ENCODE measurements at places on chromosomes 12 and 14. TPM values are rescaled to one million over a fixed set of nuclear protein-coding genes. Genes with fewer than 3 reads are reported as not detected.

ASIC1 gene
- total RNA-seq = 0.99 TPM

LRRC43 gene
- total RNA-seq = 2.3 TPM

GRCh38 chr12:73817161-73817560 lies 720.5 kb upstream of the ATXN7L3B start:
- H3K36me3 ChIP-seq = no peaks in the 10 kb centered on the region
- DNase-seq = no peak
- H3K27me3 ChIP-seq = no peaks in the 10 kb centered on the region

APOF gene
- total RNA-seq = not detected

RIMBP2 gene
- total RNA-seq = 7.3 TPM

DNA sequence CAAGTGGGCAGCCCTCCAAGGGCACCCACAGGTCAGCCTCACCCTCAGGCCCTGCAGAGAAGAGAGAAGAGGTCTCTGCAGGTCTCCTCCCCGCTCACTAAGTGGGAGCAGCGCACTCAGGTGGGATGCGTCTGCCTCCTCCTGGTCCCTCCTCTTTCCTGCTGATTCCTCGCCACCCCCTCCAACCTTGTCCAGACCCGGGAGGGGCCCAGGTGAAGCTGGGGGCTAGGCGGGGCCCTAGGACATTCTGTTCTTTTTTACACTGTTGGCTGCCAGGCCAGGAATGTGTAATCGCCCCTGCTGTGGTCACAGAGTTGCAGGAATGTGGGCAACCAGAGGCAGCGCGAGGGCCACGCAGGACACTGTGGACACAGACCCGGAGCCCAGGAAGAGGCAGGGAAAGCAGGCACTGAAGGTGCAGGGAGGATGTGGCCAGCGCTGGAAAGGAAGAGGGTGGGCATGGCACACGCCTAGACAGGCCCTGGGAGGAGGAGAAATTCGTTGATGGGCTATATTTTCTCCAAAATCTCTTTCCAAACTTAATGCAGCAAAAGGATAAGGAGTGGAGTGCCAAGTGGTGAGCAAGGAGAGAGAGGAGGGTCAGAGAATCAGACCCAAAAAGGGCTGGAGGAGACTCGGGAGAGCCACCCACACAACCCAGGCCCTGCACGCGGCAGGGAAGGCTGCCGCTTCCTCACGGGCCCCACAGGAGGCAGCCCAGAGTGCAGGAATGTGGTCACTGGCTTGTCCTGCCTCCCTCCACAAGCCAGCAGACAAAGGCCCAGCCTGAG lies 911 bp upstream of the SCNN1A start:
- H3K36me3 ChIP-seq = no peaks in the 10 kb centered on the region
- peak; percentile 76 for DNase-seq
- H3K27me3 ChIP-seq = no peaks in the 10 kb centered on the region
- no peak overlapping the region for H3K4me3 ChIP-seq
- H3K27ac ChIP-seq = peak overlapping the region; percentile 90

- no peaks in the 10 kb centered on the region for H3K4me1 ChIP-seq
- no peak overlapping the region for H3K27ac ChIP-seq
- no peaks in the 10 kb centered on the region for H3K36me3 ChIP-seq
- DNase-seq = peak; percentile 27
Observed at GRCh38 chr12:118175823-118176447, 40.0 kb downstream of the PEBP1 start.

DNA sequence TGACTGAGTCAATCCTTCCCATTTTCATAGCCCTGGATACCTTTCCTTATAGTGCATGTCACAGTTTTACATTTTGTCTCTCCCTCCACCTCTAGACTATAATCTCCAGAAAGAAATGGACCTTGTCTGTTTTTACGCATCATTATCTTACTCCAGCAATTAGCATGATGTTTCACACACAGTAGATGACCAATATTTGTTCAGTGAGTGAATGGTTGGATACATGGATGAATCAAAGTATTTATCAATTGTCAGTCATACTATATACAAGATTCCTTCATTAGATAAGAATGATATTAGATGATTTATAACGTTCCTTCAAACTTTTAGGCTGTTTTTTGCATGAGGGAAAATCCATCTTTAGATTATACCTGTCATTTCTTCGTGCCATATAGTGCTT lies 61.1 kb downstream of the PTHLH start:
- H3K27me3 ChIP-seq = no peaks in the 10 kb centered on the region
- no peak for DNase-seq
- no peaks in the 10 kb centered on the region for H3K4me1 ChIP-seq
- no peak overlapping the region for H3K4me3 ChIP-seq
- H3K36me3 ChIP-seq = no peaks in the 10 kb centered on the region

DNA sequence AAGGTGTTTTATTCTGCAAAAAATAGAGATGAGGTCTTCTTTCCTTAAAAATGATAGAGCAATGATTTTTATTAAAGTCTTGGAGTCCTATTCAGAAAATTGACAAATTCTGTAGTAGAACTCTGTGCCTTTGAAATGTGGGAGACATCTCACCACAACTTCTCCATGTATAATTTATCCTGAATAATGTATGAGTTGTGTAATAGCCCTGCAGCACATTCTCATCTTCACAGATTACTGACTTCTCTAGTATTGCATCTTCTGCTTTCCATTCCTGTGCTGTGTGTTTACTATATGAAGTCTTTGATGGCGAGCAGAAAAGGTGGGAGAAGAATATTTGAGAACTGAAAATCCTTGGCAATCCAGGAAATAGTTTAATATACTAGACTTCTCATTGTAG lies 255.6 kb downstream of the TTC6 start:
- H3K27ac ChIP-seq = no peak overlapping the region
- no peaks in the 10 kb centered on the region for H3K4me1 ChIP-seq

GARIN6 gene
- total RNA-seq = not detected

GRCh38 chr14:53567236-53567780 lies 389.3 kb downstream of the BMP4 start:
- H3K36me3 ChIP-seq = no peaks in the 10 kb centered on the region
- H3K4me3 ChIP-seq = no peak overlapping the region
- no peak overlapping the region for H3K27ac ChIP-seq
- no peaks in the 10 kb centered on the region for H3K27me3 ChIP-seq

CCND2 gene
- total RNA-seq = 32.2 TPM

- H3K27me3 ChIP-seq = no peaks in the 10 kb centered on the region
- no peak for DNase-seq
- peak overlapping the region; percentile 99 for H3K27ac ChIP-seq
- H3K4me1 ChIP-seq = peaks cover 46% of the 10 kb centered on the region
Observed at GRCh38 chr14:75277815-75278421, 710 bp upstream of the FOS start.

KCNJ8 gene
- 26.2 TPM for total RNA-seq

DNA sequence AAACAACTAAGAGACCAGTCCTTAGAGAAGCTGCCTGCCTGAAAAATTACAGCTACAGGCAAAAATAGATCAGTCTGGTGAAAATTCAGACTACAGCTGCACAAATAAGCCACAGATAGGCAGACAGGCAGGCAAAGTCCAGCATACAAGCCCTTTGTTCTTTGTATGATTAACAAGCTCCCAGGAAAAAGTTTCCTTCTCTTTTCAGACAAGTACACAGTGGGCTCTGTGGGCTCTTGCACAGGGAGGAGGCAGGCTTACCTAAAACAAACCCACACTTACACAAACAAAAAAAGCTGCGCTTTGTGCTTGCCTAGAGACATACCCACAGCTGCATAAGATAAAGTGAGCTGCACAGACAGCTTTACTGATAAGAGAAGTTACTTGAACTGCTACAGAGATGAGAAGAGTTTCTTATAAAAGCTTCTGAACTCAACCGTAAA lies 7.7 kb downstream of the OR6C68 start:
- H3K27ac ChIP-seq = peak overlapping the region; percentile 33
- no peaks in the 10 kb centered on the region for H3K27me3 ChIP-seq
- no peak overlapping the region for H3K4me3 ChIP-seq
- no peak for DNase-seq
- peaks cover 13% of the 10 kb centered on the region for H3K4me1 ChIP-seq

GRCh38 chr14:62179367-62180018 lies 417.3 kb downstream of the SNAPC1 start:
- no peaks in the 10 kb centered on the region for H3K27me3 ChIP-seq
- no peak overlapping the region for H3K27ac ChIP-seq

DNA sequence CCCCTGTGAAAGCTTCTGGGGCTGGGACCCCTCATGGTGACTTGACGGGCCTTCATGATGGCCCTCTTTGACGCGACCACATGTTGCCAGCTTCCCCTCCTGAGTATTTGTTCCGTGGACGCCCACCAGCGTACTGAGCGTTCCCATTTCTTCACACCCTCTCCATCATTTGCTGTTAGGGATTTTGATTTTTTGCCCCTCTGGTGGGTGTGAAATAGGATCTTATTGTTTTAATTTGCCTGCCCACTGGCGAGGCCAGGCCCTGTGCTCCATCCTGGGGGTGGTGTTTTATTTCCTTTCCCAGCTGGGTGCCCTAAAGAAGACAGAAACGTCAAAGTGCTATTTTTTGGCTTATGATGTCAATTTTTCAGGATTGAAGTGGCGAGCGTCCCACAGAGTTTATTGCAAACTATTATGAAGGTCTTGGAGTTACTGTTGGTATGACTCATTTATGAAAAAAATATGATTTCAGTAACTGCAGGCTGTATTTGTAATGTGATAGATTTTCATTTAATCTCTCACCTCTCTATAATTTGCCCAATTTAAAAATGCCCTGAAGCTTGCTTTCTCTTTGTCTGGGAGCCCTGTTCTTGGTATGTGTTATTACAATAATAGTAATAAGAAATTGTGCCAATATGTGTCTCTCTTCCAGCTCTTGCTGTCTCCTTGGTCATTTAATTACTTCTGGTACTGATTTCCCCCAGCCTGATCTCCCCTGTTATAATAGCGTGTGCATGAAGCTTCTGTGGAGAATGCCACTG lies 99.6 kb downstream of the SLC25A47 start:
- no peaks in the 10 kb centered on the region for H3K4me1 ChIP-seq
- no peak overlapping the region for H3K27ac ChIP-seq
- no peaks in the 10 kb centered on the region for H3K36me3 ChIP-seq
- no peak overlapping the region for H3K4me3 ChIP-seq

ZNF10 gene
- total RNA-seq = 12.9 TPM

CTSG gene
- total RNA-seq = not detected

SLC48A1 gene
- total RNA-seq = 22.1 TPM

PAX9 gene
- total RNA-seq = not detected

DNA sequence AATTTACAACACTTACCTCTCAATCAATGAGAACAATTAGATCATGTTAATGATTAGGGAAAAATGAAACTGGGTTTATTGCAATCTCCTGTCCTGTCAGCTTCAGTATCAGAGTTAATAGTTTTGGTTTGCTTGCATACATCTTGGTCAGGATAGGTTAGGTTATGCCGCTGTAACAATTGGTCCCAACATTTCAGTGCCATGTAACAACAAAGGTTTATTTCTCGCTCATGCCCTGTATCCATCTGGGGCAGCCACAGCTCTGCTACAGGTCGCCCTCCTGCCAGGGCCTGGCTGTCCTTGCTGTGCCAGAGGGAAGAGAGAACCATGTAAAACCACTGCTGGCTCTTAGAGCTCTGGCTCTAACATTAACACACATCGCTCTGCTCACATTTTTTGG lies 30.5 kb upstream of the SPTLC2 start:
- H3K4me1 ChIP-seq = peaks cover 15% of the 10 kb centered on the region
- no peak overlapping the region for H3K27ac ChIP-seq
- no peak overlapping the region for H3K4me3 ChIP-seq
- H3K36me3 ChIP-seq = no peaks in the 10 kb centered on the region

DNA sequence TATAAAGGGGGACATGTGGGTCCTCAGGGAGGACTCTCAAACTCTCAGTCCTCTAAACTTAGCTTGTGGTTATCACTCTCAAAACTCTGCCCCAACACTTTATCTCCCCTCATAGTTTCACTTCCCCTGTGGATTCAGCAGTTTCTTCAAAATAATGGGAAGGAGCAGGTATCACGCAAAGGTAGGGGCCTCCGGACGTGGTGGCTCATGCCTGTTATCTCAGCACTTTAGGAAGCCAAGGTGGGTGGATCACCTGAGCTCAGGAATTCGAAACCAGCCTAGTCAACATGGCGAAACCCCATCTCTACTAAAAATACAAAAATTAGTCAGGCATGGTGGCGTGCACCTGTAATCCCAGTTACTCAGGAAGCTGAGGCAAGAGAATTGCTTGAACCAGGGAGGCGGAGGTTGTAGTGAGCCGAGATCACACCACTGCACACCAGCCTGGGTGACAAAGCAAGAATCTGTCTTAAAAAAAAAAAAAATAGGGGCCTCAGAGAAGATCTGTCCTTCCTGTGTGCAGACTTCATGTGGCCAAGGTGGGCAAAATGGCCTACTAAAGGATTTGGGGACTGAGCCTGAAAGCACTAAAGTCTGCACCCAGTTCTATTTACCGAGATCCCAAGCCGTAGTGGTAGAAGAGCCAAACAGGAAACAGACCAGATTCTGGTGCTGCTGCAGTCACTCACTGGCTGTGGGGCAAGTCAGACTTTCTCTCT lies 6.4 kb downstream of the ITGB7 start:
- peaks cover 13% of the 10 kb centered on the region for H3K4me1 ChIP-seq
- H3K4me3 ChIP-seq = no peak overlapping the region
- no peak for DNase-seq
- H3K27me3 ChIP-seq = no peaks in the 10 kb centered on the region
- no peak overlapping the region for H3K27ac ChIP-seq

DNA sequence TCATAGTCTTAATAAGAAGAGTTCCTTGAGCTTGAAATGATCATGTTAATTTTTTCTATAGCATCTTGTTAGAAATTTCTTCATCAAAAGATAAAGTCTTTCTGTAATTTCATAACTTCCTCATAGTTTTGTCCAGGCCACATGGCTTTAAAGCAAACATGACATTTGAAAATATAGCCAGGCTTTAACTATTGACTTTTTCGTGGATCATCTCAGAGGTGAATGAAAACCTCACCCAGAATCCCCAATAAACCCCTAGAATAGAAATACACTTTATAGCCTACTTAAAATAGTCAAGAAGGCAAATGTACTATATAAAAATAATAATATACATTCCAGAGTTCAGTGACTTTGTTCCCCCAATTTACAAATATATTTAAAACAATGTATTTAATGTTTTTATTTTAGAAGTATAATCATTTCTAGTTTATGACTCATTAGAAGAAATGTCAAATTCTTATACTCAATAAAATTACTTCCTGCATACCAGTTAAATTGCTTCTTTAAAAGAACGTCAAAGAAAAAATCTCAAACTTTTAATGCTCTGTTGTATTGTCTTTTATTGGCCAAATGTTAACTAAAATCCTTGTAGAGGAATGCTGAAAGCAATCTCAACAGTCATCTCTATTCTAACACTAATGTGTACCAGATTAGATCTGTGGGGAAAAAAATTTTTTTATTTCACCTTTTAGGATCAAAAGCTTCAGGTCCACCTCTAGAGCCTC lies 21.6 kb downstream of the EXOC5 start:
- H3K27me3 ChIP-seq = no peaks in the 10 kb centered on the region
- no peak for DNase-seq
- no peaks in the 10 kb centered on the region for H3K4me1 ChIP-seq
- H3K27ac ChIP-seq = no peak overlapping the region

GRCh38 chr12:20627001-20627588 lies 68.0 kb upstream of the SLCO1C1 start:
- H3K4me1 ChIP-seq = peaks cover 19% of the 10 kb centered on the region
- H3K27ac ChIP-seq = no peak overlapping the region
- H3K27me3 ChIP-seq = no peaks in the 10 kb centered on the region
- DNase-seq = no peak

Data from body of pancreas (tissue), 4 donors.